NCI-H446 treated with DMSO at 0.1 percent for 48 hours (cell line): ENCODE measurements at places on chromosomes 5 and 9.

GRCh38 chr9:103799959-103800358 is 294.1 kb upstream of the SMC2 start:
- no peak for DNase-seq

DNA sequence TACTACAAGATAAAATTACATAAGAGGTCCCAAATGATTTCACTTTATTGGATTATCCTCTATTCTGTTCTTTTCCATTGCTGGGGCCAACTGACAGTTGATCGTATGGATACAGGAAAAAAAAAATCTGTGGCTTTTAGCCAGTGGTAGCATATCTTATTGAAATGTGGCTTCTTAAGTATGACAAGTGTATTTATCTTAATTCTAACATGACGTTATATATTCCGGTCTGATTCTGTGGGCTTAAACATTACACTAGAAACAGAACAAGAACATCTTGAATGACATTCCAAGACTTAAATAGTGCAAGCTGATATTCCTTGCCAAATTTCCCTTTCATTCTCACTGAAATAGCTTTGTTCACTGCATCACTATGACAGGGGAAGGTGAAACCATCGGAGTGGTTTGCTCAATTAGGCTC is 117.9 kb downstream of the INSYN2B start:
- no peak for DNase-seq

DNA sequence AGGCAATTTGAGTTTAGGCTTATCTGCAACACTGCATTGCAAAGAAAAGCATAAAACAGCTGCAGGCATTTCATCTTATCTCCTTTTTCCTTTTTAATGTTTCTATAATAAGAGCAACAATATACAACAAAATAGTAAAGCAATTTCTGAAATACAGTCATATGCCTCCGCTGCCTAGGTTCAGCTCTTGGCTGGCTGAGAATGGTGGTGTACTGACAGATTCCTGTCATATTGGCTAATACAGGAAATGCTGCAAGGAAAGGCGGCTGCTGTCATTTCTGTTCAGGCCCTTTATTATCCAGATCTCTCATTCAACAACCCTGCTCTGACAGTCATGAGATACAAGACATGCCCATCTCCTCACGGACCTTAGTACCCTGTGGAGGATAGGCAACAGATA is 677.0 kb downstream of the TAF11L14 start:
- no peak for DNase-seq

- DNase-seq: no peak
Measured at GRCh38 chr9:86098824-86099700, at the start of gene GOLM1. Gene GOLM1 (minus strand): TSS chr9:86099558. CDS start chr9:86079320, 20,238 bp downstream.

DNA sequence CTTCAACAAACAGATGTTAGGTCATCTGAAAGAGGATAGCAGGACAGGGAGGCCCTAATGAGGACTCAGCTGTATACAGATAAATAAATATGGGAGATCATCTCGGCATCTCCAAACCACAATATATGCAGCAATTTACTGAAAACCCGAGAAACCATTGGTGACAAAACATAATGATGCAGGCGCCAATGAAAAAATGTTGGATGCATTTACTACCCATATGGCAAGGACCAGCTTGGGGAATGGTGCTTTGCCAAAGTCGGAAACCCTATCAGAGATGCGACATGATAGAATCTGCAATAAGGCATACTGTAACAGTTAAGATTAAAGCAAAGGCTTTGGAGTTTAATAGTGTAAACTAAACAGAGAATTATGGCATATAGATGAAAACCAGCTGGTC is 92.0 kb downstream of the SNCAIP start:
- peak; percentile 87 for DNase-seq

GRCh38 chr9:107360098-107360497 is 77.0 kb downstream of the RAD23B start:
- no peak for DNase-seq

DNA sequence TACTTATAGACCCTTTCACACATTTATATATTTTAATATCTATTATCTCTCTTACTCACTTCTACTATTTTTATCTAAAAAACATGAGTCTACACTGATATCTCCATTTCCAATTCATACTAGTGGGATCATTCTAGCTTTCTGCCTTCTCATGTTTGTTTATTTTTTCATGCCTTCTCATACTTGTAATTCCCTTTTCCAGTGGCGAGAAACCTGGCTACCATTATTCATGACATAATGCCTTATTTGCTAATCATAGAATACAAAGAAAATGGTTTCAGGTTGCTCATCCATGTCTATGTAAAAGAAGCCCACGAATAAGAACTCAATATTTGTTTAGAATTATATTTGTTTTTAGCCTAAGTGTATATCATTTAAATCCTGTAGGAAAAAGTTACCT is 232.7 kb upstream of the ACTBL2 start:
- no peak for DNase-seq

GRCh38 chr9:94779031-94779430 is 52.5 kb downstream of the AOPEP start:
- peak; percentile 2 for DNase-seq

DNA sequence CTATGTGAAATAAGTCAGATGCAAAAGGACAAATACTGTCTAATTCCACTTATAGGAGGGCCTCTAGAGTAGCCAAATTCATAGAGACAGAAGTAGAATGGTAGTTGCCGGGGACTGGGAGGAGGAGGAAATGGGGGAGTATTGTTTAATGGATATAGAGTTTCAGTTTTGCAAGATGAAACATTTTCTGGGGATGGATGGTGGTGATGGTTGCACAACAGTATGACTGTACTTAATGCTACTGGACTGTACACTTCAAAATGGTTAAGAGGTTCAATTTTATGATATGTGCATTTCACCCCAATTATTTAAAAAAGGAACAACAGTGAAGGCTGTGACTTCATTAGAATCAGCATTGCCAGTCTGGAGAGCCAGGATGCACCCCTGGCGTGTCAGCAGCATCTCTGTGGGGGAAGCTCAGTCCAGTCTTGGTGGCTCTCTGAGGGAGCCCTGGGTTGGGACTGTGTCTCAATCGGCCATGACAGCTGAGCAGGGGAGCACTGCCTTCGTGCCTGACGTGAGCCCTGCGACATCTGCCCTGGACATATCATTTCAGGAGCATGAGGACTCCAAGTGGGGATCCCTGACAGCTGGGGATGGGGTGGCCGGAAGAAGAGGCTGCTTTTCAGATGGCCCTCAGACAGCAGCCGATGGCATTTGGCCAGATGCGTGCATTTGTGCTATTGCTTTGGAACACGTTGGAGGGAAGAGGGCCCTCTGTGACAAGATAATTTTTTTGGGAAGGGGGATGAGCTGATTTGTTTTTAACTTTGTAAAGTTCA is 130.8 kb upstream of the STC2 start:
- DNase-seq: no peak

DNA sequence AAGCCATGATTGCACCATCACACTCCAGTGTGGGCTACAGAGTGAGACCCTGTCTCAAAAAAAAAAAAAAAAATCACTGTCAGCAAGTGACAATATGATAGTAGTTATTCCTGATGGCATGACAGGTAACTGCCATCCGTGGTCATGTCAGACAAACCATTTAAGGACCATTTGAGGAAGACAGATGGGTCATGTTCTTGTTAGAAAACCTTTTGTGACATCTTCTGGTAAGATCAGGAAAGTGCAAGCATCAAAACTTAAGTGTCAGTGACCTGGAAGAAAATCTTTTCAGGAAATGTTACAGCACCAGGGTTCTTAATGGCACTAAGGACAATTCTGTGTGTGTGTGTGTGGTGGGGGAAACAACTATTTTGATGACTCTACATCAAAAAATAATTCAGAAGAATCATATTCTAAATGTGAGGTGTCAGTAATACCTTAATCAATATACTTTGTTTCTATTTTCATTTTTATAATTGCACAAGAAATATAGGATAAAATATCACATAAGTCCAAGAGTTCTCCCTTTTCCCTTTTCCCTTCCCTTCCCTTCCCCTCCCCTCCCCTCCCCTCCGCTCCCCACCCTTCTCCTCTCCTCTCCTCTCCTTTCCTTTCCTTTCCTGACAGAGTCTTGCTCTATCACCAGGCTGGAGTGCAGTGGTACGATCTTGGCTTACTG is 17.8 kb downstream of the SLC38A9 start:
- DNase-seq: peak; percentile 12
